Stimulated activated CD8-positive, alpha-beta memory T cell treated with anti-CD3 and anti-CD28 coated beads, Interleukin-4, amount 100 ng/mL, for 1 hour (primary cell): ENCODE measurements at places on chromosomes 2 and 18.

- no peak for DNase-seq
Observed at GRCh38 chr2:126723281-126723815, 67.4 kb downstream of the GYPC start.

- DNase-seq: no peak
Observed at GRCh38 chr2:95539290-95539689, 52.5 kb upstream of the TRIM43 start.

GRCh38 chr2:102184568-102184967 is 2.3 kb upstream of the IL1RL2 start:
- no peak for DNase-seq

DNA sequence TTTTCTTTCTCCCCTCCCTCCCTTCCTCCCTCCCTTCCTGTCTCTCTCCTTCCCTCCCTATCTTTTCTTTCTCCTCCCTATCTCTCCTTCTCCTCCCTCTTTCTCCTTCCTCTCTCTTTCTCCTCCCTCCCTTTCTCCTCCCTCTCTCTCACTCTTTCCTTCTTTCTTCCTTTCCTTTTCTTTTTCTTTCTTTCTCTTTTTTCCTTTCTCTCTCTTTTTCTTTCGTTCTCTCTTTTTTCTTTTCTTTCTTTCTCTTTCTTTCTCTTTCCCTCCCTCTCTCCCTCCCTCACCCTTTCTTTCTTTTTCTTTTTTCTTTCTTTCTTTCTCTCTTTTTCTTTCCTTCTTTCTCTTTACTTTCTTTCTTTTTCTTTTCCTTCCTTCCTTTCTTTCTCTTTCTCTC is 169.7 kb upstream of the LINC00305 start:
- DNase-seq: no peak

GRCh38 chr2:16125614-16126516 is 185.5 kb downstream of the MYCN start:
- DNase-seq: no peak

DNA sequence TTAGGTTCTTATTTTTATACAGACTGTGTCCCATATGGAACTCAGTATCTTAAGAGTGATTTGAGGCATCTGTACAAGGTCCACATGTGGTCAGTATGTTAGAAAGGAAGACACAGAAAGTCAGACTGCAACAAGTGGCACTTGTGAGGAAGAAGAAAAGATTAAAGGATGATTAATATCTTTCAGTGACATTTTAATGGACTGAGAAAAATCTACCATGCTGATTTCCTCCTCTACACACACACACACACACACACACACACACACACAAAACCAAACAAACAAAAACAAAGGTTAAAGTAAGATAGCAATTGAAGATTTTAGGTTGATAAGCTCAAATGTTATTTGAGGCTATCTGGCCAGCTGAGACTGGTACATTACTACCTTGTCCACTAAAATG is 94.5 kb upstream of the CHRNA1 start:
- no peak for DNase-seq

DNA sequence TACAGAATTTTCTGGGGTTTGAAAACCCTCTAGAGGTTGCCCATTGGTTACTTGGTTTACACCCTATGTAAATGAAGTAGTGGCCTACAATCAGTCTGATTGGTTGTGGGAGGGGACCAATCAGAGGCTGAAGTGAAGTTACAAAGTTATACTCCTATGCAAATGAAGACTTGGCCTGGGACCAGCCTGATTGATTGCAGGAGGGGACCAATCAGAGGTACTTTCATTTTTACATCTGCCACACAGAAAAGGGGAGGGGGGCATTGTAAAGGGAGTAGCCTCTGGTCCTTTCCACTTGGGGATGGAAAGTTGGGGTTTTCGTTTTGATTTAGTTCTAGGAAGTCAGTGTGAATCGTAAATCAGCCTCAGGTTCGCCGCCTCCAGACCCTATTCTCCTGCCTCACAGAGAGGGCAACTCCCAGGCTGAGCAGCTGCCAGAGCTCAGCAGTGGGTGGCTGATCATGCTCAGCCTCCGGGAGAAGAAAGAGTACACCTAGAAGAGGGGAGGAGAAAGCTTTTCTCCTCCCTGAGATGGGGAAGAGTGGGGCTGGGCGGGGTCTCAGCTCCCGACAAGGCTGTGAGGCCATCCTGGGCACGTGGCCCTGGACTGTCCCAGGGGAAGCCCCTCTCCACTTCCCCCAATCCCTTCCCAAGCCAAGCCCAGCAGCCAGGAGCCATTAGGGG is 372.5 kb downstream of the GALR1 start:
- no peak for DNase-seq
